ENCODE measurements at places on chromosomes 11 and 22.

DNA sequence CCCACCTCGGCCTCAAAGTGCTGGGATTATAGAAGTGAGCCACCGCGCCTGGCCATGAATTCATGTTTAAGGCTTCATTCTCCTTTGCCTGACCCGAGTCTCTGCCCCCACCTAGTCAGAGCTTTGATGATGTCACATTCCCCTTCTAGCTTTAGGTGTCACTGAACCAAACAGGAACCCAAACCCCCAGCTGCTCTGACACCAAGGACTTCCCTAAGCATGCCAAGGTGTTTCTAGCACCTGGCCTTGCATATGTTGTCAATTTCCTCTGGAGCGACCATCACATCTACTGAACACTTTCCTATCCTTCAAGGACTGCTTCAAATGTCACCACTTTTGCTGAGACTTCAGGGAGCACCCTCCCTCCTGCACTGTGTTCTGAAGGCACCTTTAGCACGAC is 2.3 kb downstream of the F2 start:
- DNase-seq, result peak; percentile 58

DNA sequence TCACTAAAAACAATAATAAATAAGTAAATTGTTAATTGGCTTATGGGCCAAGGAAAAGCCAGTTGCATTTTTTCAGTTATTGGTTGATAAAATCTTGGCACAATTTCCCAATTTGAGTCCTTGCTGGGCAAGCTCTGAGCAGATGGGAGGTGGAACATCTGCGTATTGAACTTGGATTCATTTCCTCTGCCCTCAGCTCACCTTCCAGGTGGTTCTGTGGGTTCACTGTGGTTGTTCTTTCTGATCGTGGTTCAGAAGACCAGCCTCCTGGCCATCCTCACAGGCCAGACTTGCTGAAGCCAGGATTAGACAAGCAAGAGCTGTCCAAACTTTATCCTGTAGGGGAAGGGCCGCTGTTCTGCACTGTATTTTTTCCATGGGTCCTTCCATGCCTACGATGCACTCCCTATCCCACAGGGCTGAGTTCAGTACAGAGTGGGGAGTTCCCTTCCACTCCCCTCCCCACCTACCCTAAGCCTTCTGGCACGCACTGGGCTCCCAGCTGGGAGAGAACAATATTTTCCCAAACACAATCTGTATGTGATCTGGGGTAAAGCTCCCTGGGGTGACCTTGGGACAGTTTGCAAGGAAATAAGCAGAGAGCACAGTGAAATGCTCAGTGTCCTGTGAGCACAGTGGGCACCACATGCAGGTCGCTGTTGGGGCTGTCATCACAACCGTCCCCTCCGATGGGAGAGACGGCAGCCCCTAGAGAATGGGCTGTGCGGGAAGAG is 43.5 kb upstream of the TP53I11 start:
- no peak for DNase-seq

DNA sequence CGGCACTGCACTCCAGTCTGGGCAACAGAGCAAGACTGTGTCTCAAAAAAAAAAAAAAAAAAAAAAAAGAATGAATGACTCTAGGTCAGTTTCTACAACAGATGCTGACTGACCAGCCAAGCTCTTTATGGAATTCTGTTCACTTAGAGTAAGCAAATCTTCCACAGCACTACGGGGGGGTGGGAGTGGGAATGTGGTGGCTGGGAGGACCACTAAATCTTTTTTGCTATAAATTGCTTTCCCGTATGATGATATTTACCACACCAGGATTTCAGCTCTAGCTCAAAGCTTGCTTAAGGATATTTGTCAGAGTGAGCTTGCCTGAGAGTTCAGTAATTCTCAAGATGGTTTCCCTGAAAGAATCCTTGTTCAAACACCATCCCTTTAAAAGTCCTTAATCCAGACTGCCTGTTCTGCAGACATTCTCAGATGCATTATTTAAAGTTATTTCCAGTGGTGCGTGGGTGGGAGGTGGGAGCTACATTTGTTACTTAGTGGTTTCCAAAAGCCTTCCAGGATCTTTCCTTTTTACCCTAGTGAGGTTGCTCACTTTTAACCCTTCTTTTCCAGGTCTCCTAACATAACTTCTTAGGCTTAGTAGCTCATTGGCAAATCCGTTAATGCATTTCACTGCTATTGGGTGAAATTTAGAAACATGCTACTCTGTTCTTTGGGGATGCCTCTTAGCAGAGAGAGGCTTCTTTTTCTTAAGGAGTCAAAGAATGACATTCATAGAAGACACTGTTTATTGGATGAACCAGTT is 65.9 kb downstream of the UBASH3B start:
- DNase-seq, result peak; percentile 3

DNA sequence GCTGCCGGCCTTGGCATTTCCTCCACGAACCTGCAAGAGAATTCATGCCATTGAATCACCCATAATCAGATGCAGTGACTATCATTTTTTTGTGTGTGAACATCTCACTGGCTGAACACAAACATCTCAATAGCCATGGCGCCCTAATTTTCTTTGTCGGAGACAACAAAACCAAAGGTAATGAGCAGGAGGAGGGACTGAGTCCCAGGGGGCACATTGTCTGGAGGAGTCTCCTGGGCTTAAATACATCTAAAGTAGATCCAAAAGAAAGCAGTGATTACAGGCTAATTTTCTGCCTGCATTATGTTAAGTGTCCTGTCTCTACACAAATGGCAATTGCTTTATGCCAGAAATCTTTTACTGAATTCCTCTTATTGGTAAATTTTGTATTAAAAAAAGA is 113.5 kb downstream of the NTM start:
- DNase-seq, result no peak

DNA sequence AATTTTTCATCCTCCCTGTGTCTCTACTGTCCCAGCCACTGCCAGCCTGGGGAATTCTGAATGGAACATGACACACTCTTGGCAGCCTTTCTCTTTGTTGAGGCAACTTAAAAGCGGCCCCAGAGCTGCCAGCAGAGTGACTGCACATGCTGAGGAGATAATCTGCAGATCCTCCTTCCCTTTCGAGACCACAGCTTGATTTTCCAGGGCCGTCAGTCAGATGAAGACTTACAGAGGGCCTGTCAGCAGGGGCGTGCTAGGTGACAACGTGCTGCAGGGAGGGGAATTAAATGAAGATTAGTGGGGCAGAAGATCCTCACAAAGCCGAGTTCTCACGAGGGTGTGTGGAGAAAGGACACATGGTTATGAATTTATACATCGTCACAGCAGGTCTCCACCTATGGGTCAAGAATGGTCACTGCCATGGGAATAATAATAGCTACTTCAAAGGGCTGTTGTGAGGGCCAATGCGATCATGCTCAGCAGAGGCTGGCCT is 193.5 kb upstream of the PITPNB start:
- peak; percentile 47 for DNase-seq

DNA sequence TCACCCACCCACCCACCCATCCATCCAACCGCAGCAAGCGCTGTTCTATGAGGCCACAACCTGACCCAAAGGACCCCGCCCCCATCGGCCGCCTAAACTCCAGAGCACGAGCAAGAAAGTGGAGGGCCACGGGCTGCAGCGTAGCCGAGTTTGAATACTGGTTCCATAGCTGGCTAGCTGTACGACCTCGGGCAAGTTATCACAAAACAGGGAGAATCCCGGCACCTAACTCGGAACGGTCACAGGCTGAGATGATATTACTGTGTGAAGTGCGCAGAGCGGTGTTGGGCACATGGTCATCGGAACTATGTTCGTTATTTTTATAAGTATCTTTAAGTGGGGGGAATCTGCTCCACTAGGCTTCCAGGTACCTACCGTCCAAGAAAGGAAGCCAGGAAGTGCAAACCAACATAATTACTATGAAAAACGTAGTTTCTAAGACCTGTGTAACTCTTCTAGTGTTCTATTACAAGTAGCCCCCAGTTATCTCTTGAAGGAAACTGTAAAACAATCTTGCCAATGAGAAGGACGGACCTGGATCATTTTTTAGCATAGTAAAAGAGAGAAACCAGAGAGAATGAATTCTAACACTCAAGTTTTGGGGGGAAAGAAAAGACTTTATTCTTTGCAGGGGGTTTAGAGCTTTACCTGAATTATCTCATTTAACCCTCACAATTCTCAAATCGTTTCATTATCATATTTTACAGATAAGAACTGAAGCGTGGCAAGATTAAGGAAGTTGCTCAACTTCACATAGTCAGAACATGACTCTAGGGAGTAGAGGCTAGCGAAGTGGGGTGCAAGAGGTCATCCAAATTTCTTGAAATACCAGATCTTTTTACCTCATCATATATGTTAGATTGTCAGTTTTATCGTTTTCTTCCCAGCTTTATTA is 663 bp upstream of the BUD13 start:
- DNase-seq, result peak; percentile 62

- no peak for DNase-seq
Observed at GRCh38 chr11:116194156-116194904, 578.5 kb downstream of the BUD13 start.

DNA sequence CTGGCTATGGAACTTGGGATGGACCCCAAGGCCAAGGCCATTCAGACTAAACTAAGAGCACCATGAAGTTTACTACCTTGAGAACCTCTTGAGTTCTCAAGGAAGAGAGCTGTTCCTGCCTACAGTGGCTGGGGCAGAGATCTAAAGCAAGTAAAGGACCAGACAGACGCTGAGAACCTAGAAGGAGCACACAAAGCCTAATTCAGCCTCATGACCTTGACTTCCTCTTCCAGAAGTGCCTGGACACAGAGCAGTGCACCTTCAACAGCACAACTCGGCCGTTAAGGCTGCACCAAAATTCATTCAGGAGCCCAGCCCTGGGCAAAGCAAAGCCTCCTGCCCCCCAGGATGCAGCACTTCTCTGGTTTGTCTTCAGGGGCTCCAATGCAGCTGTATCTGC is 82.9 kb upstream of the AKIP1 start:
- no peak for DNase-seq

DNA sequence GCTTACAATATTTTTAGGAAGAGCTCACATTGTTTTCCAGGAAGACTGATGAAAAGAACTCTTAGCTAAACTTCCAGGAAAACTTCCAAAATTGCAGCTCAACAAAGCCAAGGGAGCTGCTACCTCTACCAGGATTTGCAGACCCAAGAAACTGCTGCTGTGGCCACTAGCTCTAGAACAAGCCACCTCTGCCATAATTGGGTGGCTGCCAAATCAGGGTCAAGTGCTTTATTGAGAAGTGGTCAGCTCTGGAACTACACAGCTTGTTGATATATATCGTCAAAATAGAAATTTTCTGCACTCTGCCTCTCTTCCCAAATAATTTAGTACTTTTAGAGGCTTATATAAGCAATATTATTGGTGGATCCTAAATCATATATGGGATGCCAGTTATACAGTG is 371.8 kb upstream of the CHORDC1 start:
- no peak for DNase-seq

GRCh38 chr22:41870786-41871185 is 37.9 kb downstream of the SREBF2 start:
- no peak for DNase-seq

DNA sequence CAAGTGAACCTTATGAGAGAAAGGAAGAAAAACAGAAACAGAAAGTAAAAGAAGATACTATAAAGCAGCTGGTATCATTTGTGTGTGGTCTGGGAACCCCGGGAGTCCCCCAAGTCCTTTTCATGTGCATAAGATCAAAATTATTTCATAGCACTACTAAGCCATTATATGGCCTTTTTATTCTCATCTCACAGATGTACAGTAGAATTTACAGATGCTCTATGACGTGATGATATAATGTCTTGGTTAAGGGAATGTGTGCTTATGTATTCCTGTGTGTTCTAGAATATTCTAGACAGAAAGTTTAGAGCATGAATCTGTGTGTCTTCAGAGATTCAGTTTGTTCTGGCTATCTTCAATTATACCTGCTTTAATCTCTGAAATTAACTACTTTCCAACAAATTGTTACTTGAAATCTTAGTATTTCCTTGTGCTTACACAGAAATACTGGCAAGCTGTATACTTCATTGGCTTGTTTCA is 8.6 kb upstream of the TPP1 start:
- DNase-seq, result no peak

GRCh38 chr11:106156290-106156937 is 79.0 kb downstream of the AASDHPPT start:
- DNase-seq, result peak; percentile 43

DNA sequence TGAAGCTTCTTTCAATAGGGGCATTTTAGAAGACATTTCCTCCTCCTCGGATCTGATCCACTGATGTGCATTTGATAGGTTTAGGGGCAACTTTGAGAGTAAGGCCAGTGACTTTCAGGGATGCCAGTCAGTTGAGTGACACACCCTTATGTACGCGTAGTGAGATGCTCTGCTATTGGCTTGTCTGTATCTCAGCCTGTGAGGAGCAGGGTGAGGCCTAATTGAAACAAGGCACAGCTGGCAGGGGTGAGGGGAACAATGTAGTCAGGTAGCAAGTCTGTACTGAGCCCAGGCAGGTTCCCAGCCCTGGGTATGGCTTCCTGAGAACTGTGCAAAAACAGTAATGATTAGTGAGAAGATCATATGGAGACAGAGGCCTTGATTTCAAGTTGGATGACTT is 61.5 kb downstream of the STIM1 start:
- no peak for DNase-seq

DNA sequence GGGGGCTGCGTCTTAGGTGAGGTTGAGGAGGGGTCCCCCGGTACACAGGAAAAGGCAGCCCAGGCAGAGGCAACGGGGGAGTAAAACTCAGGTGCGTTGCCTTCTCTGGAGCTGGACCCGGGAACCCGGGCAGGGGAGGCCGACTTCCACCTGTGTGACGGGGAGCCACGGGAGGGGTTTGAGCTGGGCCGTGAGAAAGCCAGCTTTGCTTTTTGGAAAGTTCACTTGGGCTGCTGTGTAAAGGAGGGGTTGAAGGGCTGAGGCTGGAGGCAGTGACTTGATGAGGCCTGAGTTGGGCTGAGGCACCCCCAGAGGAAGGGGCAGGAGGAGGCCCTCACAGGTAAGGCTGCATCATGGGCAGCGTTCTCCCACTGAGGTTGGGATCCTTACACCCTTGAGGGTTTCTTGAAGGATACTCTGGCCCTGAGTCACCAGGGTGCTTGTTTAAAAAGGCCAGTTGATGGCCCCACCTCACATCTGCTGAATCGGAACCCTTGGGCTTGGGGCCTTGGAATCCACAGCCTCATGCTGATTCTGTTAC is 47.2 kb downstream of the CHRDL2 start:
- DNase-seq, result peak; percentile 79

DNA sequence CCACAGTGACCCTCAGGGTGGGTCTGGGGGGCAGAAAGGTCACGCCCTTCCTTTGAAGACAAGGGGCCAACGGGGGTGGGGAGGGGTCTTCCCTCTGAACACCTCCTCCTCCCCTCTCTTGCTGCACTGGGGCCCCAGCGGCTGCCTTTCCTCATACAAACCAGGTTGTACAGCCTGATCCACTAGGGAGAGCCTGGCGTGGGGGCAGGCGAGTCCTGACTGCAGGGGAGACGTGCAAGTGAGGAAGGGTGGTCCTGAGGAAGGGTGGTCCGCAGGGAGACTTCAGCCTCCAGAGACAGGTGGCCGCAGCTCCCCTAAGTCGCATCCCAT is 43.6 kb upstream of the LINC01488 start:
- peak; percentile 71 for DNase-seq

- no peak for DNase-seq
Observed at GRCh38 chr11:15927864-15928217, 428.5 kb downstream of the SOX6 start.
